ENCODE measurements at places on chromosomes 6 and 20. TPM values are rescaled to one million over a fixed set of nuclear protein-coding genes. Genes with fewer than 3 reads are reported as not detected.

DNA sequence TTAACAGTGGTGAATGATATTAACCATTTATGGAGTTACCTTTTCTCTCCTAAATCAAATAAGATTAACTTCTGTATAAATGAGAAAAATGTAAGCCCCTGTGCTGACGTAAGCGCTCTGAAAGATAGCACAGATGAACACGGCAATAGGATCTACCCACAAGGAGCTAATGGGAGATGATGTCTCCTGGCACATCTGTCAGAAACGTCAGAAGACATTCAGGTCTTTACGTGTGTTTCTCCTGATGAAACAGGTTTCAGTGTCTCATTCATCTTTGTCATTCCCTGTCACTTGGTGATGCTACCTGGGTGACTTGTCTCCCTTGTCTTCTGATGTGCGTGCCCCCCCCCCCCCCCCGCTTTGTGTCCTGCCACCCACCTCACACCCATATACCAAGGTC is 189.7 kb downstream of the DTNBP1 start:
- DNase-seq: no peak

DNA sequence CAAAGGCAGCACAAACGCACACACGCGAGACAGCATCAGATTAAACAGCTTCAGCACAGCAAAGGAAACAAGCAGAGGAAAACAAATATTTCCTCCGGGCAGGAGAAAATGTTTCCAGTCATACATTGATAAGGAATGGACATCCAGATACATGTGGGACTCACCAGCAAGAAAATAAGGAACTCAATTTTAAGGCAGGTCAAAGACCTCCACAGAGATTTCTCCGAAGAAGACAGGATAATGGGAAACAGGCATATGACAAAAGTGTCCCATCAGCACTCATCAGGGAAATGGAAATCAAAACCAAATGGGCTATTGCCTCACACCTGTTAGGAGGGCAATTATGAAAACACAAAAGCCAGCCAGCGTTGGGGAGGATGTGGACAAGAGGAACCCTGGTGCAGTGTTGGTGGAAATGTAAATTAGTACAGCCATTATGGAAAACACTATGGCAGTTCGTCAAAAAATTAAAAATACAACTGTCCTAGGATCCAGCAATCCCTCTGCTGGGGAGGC is 9.7 kb upstream of the SLCO4A1 start:
- no peak for DNase-seq

DNA sequence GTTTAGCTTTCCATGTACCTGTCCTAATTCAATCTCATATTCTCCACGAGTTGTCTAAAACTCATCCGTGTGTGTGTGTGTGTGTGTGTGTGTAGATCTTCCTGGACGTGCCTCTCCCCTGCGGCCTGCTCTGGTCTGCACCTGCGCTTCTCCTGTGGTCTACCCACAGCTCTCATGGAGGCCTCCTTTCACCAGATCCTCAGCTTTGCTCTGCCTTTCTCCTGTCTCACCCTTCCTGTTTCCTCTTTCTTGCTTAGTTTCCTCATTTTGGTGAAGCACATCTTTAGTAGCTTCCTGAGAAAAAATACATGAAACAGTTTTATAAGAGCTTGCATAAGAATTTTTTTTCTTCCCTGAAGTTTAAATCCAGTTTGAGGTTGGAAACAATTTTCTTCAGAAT is 18.1 kb downstream of the SLX4IP start:
- DNase-seq: no peak

- no peak for DNase-seq
Observed at GRCh38 chr6:125431971-125432370, 130.2 kb upstream of the HDDC2 start.

GRCh38 chr6:112202639-112203341 is 51.6 kb downstream of the LAMA4 start:
- no peak for DNase-seq

DNA sequence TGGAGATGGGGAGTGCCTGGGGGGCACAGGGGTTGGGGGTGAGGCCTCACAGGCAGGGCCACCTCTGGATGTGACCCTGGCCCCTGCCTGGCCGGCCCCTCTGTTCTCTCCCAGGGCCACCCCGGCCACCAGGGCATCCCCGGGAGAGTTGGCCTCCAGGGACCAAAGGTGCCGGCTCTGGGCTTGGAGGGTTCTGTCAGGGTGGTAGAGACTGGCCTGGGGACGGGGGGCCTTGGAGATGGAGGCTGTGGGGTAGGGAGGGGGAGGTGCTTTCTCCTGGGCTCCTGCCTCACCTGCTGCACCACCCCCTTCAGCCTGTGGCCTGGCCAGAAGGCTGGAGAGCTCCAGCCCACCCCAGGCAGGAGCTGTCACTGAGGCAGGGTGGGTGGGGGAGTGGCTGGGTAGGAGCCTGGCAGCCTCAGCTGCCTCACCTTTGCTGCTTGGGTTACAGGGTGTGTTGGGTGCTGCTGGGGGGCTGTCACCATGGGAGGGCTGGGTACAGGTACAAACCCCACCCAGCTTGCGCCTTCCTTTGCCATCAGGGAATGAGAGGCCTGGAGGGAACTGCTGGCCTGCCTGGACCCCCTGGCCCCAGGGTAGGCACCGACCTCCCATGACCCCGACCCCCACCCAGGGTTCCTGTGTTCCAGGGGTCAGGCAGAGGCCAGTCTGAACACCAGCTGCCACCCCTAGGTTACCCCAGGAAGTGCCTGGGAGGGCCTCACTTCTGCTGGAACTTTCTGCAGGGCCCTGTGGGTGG is 32.7 kb downstream of the COL20A1 start:
- no peak for DNase-seq

GRCh38 chr20:43015566-43015965 is 174.1 kb downstream of the PTPRT start:
- DNase-seq: no peak

DNA sequence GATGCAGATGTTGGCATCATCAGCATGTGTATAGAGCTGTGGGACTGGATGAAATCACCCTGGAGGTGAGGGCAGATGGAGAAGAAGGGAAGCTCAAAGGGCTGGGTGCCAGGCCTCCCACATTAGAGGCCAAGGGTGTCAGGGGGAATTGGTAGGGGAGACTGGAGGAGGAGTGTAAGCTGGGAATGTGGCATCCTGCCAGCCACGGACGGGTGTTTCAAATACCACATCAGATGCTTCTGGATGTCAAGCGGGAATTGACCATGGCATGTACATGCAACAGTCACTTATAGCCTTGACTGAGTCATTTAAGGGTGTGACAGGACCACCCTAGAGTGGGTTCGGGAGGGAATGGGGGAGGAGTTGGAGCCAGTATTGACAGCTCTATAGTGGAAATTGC is 9.6 kb downstream of the ERGIC3 start:
- no peak for DNase-seq

GRCh38 chr20:19834783-19835182 is 76.7 kb downstream of the RIN2 start:
- no peak for DNase-seq

GRCh38 chr6:98839781-98840361 is 5.5 kb downstream of the POU3F2 start:
- no peak for DNase-seq

DNA sequence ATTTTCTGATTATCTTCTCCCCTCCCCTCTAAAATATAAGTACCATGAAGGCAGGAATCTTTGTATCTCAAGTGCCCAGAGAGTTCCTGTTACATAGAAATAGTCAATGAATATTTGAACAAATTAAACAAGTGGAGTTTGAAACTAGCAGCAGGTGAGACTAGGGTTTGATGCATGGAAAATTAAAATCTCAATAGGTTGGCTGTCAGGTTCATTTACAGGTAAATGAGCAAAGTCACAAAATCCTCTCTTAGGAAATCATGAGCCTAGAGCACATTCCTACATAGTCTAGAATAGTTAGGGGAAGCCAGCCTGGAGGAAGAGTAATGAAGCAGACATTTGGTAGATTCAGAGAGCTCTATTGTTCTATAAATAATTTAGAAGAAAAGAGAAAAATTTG is 140.4 kb downstream of the HS3ST5 start:
- no peak for DNase-seq

GRCh38 chr20:3646651-3647050 is 16.5 kb downstream of the GFRA4 start:
- no peak for DNase-seq

GRCh38 chr20:3934624-3935023 is 45.4 kb downstream of the PANK2 start:
- no peak for DNase-seq

- no peak for DNase-seq
Observed at GRCh38 chr20:54257071-54257816, 49.4 kb downstream of the PFDN4 start.

DNA sequence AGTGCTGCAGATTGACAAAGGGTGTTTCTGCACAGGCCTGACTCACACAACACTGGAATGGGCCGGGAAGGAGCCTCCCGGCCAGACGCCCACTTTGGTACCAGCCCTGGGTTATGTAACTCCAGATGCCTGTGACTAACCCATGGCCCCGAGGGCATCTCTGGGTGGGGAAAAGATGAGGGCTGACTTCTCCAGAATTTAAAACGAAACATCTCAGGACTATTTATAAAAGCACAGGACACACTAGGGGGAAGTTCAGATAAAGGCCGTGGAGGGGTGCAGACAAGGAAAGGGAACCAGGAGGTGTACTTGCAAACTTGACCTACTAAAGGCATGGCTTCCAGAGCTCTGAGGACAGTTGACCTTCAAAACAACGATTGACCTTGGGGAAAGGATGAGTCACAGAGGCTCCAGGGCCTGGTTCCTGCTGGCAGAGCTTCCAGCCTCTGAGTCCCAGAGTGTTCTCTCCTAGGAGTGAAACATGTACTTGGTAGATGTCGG is 196.9 kb downstream of the NFATC2 start:
- DNase-seq: no peak

DNA sequence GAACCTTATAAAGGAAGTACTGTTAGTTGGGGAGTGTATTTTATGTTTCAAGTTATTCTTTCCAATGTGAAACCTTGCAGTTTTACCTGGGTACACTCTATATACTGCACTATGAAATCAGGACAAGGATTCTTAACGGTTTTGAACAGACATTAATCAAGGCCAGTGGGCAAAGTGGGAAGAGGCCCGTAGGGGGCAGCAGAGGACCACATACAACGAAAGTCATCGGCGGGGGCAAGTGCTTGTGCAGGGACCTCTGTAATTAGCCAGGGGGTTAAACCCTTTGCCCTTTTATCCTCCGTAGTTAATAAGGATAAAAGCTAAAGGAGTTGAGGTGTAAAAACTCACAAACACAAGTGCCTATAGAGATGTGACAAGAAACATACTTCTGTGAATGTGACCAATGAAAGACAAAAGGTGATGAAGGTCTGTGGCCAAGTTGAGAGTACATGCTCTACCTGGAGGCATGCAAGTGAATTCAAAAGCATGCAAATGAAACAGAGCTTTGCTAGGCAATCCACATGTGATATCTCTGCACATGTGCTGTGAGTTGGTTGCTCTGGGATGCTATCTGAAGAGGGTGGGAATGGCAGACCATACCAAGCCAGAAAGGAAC is 392.7 kb upstream of the MAN1A1 start:
- DNase-seq: peak; percentile 22

The MDFI gene
- total RNA-seq: not detected

The GNL1 gene
- 73.1 TPM for total RNA-seq

The OR2J3 gene
- total RNA-seq: not detected

The LRP11 gene
- total RNA-seq: 4.0 TPM

The GLP1R gene
- total RNA-seq: not detected

The EPHA7 gene
- not detected for total RNA-seq

The SEL1L2 gene
- not detected for total RNA-seq

The PLEKHG1 gene
- total RNA-seq: 0.74 TPM

The TTPAL gene
- total RNA-seq: 20.6 TPM

The ARMC12 gene
- 1.8 TPM for total RNA-seq

Data from naive thymus-derived CD4-positive, alpha-beta T cell (primary cell).